ENCODE measurements at places on chromosomes 5 and 9.
A peak's percentile ranks its signal among the peaks of the same experiment; 100 is the strongest.

DNA sequence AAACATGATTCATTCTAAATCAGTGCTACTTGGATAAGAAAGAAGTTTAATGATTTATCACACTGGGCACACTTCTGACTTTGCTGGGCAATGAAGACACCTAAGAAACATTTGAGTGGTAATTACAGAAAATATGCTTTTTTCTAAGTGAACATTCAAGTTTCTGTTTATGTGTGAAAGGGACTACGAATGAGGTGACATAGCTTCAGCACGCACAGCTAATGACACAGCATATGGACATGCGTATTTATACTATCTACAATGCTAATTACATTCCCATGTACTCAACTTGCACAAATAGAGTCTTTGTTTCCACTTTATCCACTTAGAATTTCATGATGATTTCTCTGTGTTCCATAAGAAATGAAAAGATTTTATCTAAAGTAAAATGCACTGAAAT, 40.6 kb downstream of the FREM1 start:
- DNase-seq, result no peak

GRCh38 chr9:109319626-109320241, 1.1 kb downstream of the EPB41L4B start:
- DNase-seq, result no peak

GRCh38 chr9:71754151-71754550, 14.2 kb downstream of the CEMIP2 start:
- DNase-seq, result no peak

DNA sequence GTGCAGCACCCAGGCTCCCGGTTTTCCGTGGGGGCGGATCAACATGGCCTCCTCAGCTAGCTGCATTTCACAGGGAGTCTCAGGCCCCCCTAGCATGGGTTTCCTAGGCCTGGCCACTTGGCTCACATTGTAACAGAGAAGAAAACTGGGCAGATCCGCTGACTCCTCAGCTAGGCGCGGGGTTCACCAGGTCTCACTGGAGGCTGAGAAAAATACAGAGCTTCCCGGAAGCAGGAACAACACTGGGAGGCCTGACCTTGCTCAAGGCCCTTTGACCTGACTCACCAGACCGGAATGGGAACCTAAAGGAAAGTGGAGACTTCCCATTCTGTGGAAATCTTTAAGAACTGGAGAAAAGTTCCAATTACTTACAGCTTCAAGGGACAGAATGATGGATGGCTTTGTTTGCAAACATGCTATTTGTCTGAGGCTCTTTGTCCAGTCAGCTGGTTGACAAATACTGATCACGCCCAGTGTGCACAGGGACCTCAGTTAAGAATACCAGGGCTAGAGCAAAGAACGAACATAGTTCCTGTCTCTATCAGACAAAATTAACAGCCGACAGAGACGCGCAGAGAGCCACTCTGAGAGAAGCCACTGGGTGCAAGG, 88.7 kb upstream of the LRRTM2 start:
- no peak for DNase-seq

- no peak for DNase-seq
Measured at GRCh38 chr5:126365446-126366198, 57.6 kb upstream of the GRAMD2B start.

DNA sequence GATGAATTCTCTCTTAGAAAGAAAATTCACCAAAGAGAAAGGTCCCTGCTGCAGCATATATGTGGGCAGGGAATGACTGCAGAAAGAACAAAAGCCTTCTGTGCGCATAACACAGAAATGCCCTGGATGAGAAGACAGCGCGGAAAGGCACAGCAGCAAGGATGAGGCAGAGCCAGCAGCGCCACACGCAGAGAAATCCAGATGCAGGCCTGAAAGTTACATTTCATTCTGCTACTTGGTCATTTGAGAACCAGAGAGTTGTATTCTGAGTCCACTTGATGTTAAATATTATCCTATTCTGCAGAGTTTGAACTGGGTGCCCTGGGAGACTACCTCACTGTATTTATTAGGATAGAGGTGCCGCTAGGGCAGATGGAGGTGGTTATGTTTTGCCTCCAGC, 68.5 kb downstream of the GLDC start:
- no peak for DNase-seq

GRCh38 chr9:95875305-95876137, at the start of gene ERCC6L2:
TSS of gene ERCC6L2 (plus strand) at chr9:95875691. CDS start at chr9:95876039, 348 bp downstream.
- peak; percentile 100 for DNase-seq

DNA sequence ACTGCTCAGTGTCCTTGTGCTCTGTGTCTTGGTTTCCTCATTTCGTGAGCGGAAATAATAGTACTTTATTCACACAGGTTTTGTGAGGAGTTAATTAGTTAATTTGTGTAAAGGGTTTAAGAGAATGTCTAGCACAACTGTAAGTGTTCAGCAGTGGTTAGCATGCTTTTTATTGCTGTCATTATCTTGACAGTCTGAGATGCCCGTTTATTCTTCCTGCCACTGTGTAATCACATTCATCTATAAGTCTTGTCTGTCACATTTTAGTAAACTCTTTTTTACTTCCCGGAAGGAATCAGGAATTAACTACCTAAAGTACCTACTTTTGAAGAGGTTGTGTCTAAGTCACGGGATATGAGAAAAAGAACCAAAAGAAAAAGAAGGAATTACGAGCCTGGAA, 38.0 kb downstream of the IQGAP2 start:
- DNase-seq, result no peak

- DNase-seq, result no peak
Measured at GRCh38 chr9:101341958-101342357, 42.8 kb downstream of the BAAT start.

GRCh38 chr9:18638371-18639249, 164.7 kb downstream of the ADAMTSL1 start:
- no peak for DNase-seq

DNA sequence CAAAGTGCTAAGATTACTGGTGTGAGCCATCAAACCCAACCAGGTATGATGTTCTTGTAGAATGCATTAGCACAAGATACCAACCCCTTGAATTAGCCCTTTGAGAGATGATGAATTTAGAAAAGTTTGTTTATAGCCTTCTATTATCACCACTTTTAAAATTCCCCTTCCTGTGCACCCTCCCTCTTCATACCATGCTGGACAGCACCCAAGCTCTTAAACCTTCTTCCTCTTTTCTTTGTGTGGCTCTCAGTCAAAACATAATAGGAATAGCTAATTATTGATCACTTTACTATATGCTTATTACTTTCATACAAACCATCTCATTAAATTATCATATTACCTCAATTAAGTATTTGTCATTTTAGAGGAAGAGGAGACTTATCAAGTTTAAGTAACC, 87.6 kb upstream of the TMED7 start:
- no peak for DNase-seq

DNA sequence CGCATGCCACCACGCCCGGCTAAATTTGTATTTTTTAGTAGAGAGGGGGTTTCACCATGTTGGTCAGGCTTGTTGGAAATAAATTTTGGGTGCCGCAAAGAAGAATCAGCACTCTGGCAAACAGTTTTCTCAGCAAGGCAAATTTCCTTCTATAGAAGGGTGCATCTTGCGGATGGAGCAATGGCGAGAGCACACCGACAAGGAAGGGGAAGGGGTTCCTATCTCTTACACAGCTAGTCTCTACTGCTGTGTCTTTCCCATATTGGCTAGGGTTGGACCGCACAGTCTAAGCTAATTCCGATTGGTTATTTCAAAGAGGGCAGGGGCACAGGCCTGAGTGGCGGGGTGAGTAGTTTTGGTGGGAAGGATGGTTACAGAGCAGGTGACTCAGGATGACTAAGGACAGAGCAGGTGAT, 707 bp downstream of the GTF3C5 start:
- no peak for DNase-seq

- DNase-seq, result peak; percentile 88
Measured at GRCh38 chr5:9512457-9512856, 33.4 kb downstream of the SEMA5A start.

DNA sequence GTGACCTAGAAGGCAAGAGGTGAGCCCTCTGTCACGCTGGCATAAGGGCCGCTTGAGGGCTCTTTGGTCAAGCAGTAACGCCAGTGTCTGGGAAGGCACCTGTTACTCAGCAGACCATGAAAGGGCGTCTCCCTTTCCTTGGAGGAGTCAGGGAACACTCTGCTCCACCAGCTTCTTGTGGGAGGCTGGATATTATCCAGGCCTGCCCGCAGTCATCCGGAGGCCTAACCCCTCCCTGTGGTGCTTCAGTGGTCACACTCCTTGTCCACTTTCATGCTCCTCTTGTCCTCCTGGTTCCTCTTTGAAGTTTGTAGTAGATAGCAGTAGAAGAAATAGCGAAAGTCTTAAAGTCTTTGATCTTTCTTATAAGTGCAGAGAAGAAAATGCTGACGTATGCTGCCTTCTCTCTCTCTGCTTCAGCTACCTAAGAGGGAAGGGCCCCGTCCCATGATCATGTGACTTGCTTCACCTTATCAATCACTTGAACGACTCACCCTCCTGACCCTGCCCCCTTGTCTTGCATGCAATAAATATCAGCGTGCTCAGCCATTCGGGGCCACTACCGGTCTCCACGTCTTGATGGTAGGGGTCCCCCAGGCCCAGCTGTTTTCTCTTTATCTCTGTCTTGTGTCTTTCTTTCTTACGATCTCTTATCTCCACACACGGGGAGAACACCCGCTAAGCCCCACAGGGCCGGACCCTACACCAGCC, 16.7 kb upstream of the SCGB3A1 start:
- DNase-seq, result no peak

GRCh38 chr5:180111273-180112002, 39.9 kb upstream of the RNF130 start:
- DNase-seq, result no peak

- no peak for DNase-seq
Measured at GRCh38 chr9:21611891-21612290, 129.8 kb upstream of the IFNE start.

GRCh38 chr9:105651806-105652205, 10.5 kb upstream of the TAL2 start:
- no peak for DNase-seq

DNA sequence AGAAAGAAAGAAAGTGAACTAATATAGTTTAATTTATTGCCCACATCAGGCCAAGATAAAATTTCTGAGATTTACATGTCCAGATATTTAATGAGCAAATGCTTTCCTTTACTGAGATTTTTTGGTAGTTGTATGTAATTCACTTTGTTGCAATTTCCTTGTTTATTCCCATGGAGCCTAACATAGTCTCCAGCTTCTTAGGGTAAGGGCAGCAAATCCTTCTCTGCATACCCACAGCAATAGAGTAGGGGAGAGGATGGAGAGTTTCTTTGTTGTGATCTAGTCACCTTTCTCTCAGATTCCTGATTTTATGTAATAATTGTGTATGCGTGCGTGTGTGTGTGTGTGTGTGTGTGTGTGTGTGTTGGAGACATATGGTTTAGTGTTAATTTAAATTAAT, 51.6 kb upstream of the DPYSL3 start:
- no peak for DNase-seq

DNA sequence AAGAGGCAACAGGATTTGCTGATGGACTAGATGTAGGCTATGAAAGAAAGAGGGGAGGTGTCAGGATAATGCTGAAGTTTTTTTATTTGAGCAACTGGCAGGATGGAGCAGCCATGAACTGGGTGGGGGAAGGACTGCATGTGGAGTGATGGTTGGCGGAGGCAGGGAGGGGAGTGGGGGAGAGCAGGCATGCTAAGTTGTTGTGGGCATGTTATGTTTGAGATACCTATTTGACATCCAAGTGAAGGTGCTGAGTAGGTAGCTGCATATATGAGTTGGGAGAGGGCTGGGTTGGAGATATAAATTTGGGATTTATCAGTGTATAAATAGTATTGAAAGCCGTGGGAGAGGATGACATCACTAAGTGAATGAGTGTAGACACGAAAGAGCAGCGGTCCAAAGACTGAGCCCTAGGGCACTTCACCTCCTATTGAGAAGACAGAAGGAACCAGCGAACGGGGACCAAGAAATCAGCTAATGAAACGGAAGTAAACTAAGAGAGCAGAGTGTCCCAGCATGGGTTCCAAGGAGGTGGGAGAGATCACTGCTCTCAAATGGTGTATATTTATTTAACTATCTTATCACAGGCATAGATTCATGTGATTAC, 7.4 kb downstream of the BSPRY start:
- no peak for DNase-seq

- no peak for DNase-seq
Measured at GRCh38 chr5:72991394-72991793, 35.6 kb downstream of the FCHO2 start.

- DNase-seq, result no peak
Measured at GRCh38 chr5:117769877-117770276, 1195.3 kb upstream of the SEMA6A start.

GRCh38 chr9:76003041-76003440, 112.6 kb downstream of the PCSK5 start:
- no peak for DNase-seq

DNA sequence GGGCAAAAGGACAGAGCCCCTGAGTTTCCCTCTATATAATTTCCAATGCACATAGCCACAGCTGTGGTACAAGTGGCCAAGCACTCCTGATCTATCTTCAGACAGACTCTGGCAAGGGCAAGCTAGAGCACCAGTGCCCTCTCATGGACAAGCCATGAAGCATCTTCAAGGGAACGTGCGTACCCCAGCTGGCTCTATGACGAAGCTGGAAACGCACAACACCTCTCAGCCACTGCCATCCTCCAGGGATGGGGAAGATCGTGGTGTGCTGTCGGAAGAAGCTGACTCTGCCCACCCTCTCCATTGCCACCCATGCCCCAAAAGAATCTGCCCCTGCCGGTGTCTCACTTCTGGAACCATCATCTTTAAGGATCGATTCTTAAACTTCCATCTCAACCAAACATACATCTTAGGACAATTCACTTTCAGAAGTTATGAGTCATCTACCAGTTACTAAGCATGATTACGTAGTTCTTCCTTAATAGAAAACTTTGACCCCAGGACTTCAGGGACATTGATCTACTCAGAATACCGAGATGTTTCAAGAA, 482.9 kb downstream of the AGTPBP1 start:
- DNase-seq, result peak; percentile 86

DNA sequence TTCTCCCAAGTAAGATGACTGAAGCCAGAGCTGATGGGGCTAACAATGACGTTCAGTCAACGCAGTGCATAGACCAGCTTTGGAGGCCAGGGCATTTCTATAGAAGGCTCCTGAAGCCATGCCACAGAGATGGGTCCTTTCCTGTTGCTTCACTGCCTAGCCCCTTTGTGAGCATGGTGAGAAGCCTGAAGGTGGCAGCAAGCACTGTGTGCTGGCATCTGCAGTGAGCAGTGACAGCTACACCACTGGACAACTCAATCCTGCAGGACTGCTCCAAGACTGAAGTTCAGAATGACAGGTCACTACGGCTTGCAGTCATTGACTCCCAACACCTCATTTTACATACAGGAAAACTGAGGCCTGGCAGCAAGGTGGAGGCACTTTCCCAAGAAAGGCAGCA, 229.0 kb downstream of the TSSK1B start:
- DNase-seq, result no peak

- peak; percentile 59 for DNase-seq
Measured at GRCh38 chr9:82604947-82605656, 457.8 kb downstream of the RASEF start.
